ENCODE measurements at places on chromosomes 7 and 10. TPM values are rescaled to one million over a fixed set of nuclear protein-coding genes. Genes with fewer than 3 reads are reported as not detected.

The MKLN1 gene
- 38.7 TPM for total RNA-seq

The CALCR gene
- not detected for total RNA-seq

The AOAH gene
- 127 TPM for total RNA-seq

The SNCG gene
- total RNA-seq = 0.45 TPM

The LRRN3 gene
- 288 TPM for total RNA-seq

The CYP2C18 gene
- not detected for total RNA-seq

The CLEC5A gene
- total RNA-seq = 1.1 TPM

The PIK3AP1 gene
- total RNA-seq = 6.9 TPM

The PRRT4 gene
- 0.20 TPM for total RNA-seq

The SHTN1 gene
- 0.43 TPM for total RNA-seq

All from naive thymus-derived CD4-positive, alpha-beta T cell (primary cell).